Mononuclear cell (primary cell): ENCODE measurements at places on chromosomes 3 and 15. TPM values are rescaled to one million over a fixed set of nuclear protein-coding genes. Genes with fewer than 3 reads are reported as not detected.

Gene CD200
- total RNA-seq, result 6.9 TPM

Gene UBA3
- 48.8 TPM for total RNA-seq

Gene STAC
- total RNA-seq, result under 0.01 TPM

Gene UROC1
- not detected for total RNA-seq

Gene FGF12
- total RNA-seq, result under 0.01 TPM

Gene PLCL2
- total RNA-seq, result 73.6 TPM

Gene IL17RE
- total RNA-seq, result 0.10 TPM

Gene ADGRG7
- total RNA-seq, result not detected

Gene MAGI1
- total RNA-seq, result not detected

Gene ZIC1
- total RNA-seq, result not detected

Gene UBE3A
- total RNA-seq, result 150 TPM

Gene TRH
- total RNA-seq, result 0.10 TPM

Gene CPLX3
- total RNA-seq, result not detected

Gene SLC28A2
- not detected for total RNA-seq

Gene FBXW12
- total RNA-seq, result not detected

Gene PLS1
- total RNA-seq, result 1.2 TPM

Gene LRRC31
- not detected for total RNA-seq

Gene CAPN7
- total RNA-seq, result 111 TPM

Gene MKRN3
- total RNA-seq, result 1.6 TPM

Gene STAB1
- total RNA-seq, result 42.6 TPM

Gene TMEM45A
- total RNA-seq, result 0.73 TPM

Gene PRR23A
- total RNA-seq, result not detected

Gene IGSF11
- 0.10 TPM for total RNA-seq

Gene AP3B2
- 0.10 TPM for total RNA-seq

Gene PRRT3
- 3.9 TPM for total RNA-seq

Gene CSTA
- total RNA-seq, result 90.5 TPM

Gene ZSCAN2
- 5.7 TPM for total RNA-seq

Gene SPATA12
- total RNA-seq, result not detected

Gene XCR1
- total RNA-seq, result 1.0 TPM
